Mammary epithelial cell (primary cell): ENCODE measurements at places on chromosomes 3 and 15. TPM values are rescaled to one million over a fixed set of nuclear protein-coding genes. Genes with fewer than 3 reads are reported as not detected.

Gene MAP6D1
- 1.1 and 1.4 TPM in 2 replicates for total RNA-seq

Gene NME9
- total RNA-seq = 0.50 TPM

Gene VWA5B2
- total RNA-seq = 0.33 TPM

Gene LRRC2
- 0.07 and 0.37 TPM in 2 replicates for total RNA-seq

Gene NOX5
- total RNA-seq = 0.50 TPM

Gene TMEM43
- 85.2 and 109 TPM in 2 replicates for total RNA-seq

Gene USP13
- total RNA-seq = 5.7 and 7.8 TPM in 2 replicates

Gene ELP6
- total RNA-seq = 30.9 and 38.2 TPM in 2 replicates

Gene UNC13C
- total RNA-seq = 0.75 and 0.82 TPM in 2 replicates

Gene AADACL2
- total RNA-seq = not detected in 2 replicates

Gene ARNT2
- total RNA-seq = 2.3 TPM

Gene GMPS
- 79.2 and 90.4 TPM in 2 replicates for total RNA-seq

Gene CRYGS
- total RNA-seq = 1.5 TPM

Gene SPINK8
- total RNA-seq = not detected

Gene KBTBD13
- not detected for total RNA-seq

Gene HES1
- total RNA-seq = 60.3 and 74.4 TPM in 2 replicates

Gene LRRC49
- 21.2 and 27.0 TPM in 2 replicates for total RNA-seq

Gene ANKRD63
- not detected in 2 replicates for total RNA-seq

Gene CEP19
- 1.7 TPM for total RNA-seq

Gene NCBP2
- total RNA-seq = 47.5 TPM

Gene CTXN2
- not detected in 2 replicates for total RNA-seq

Gene GOLGA6L10
- 3.2 and 4.8 TPM in 2 replicates for total RNA-seq

Gene TMCO5A
- total RNA-seq = not detected in 2 replicates

Gene EOGT
- 41.3 and 52.4 TPM in 2 replicates for total RNA-seq

Gene PTPRG
- 31.2 and 33.5 TPM in 2 replicates for total RNA-seq

Gene STRIT1
- total RNA-seq = not detected

Gene FBXO40
- not detected for total RNA-seq

Gene ZIC4
- 0.17 TPM for total RNA-seq

Gene CD200R1
- not detected in 2 replicates for total RNA-seq

Gene SGO1
- total RNA-seq = 0.50 TPM

Gene ZNF860
- 3.2 and 3.4 TPM in 2 replicates for total RNA-seq

Gene ITIH1
- total RNA-seq = not detected in 2 replicates

Gene CPEB1
- total RNA-seq = 0.27 and 0.38 TPM in 2 replicates

Gene CEP63
- total RNA-seq = 25.3 and 27.9 TPM in 2 replicates

Gene TMEM207
- total RNA-seq = not detected

Gene TSC22D2
- 38.8 and 39.1 TPM in 2 replicates for total RNA-seq

Gene FBXW12
- total RNA-seq = not detected in 2 replicates

Gene SOX14
- total RNA-seq = not detected

Gene C3orf62
- total RNA-seq = 2.3 TPM

Gene COLQ
- total RNA-seq = 0.33 TPM

Gene ATP10A
- total RNA-seq = 6.5 TPM

Gene ENTPD3
- total RNA-seq = 3.2 and 4.8 TPM in 2 replicates

Gene RPP14
- 18.5 and 22.1 TPM in 2 replicates for total RNA-seq
